ENCODE measurements at places on chromosomes 1 and 21.
A peak's percentile ranks its signal among the peaks of the same experiment; 100 is the strongest.

DNA sequence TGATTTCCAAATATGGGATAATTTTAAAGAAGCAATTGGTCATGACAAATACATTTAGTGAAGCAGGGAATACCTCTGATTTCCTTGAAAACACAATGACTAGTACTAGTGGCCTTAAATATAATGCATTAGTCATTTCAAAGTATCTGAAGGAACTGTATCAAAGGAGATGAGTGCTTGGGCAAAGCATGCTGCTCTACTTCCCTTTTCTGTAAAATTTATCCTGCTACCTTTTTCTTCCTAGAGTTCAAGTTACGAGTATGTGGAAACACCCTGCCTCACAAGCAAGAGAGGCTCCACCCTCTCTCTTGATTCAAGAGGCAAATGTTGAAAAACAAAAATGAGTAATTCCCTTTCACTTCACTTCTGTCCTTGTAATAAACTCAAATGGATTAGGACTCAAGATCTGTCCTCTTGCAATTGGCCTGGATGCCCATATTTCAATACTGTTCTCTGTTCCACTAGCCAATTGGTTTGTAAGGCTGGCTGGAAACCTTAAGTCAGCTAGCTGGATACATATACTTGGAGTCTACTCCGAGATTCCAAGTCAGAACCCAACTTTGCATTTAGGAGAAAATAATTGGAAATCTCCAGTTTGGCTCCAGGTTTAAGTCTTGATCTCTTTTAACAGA is 92.5 kb downstream of the CDC42BPA start:
- DNase-seq = peak; percentile 81

GRCh38 chr1:243494741-243495431 is 239.0 kb downstream of the SDCCAG8 start:
- DNase-seq = no peak

DNA sequence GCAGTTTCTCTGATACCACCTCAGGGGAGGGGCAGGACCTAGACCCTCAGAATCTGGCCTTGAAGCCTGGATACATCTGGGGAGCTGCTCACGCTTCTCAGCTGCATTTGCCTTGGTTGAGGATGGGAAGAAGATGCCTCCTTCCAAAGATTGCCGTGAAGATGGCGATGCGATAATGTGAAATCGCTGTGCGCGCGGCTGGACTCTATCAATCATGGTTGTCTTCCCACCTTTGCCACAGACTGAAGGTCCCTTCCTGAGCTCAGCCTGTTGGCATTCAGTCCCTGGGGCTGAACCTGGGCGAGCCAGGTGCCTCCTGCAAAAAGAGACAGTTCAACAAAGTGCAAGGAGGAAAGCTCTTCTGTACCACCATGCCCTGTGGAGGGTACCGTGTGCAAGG is 114.4 kb upstream of the SLC45A1 start:
- DNase-seq = no peak

DNA sequence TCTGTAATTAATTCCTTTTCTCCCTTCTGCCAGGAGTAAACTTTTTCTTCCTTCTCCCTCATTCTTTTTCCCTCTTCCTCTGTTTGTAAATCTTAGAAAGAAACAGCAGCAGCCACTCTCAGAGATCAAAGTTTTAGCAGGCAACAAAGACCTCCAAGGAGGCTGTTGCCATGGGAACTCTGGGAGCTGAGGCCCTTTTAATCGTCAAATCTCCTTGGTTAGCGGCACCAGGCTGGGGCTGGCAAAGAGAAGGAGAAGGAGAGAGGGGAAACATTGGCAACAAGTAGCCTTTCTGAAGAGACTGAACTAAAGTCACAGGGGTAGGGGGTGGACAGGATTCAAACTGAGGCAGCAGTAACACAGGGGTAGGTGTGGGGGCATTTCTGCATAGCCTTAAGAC is 25.2 kb downstream of the ILDR2 start:
- no peak for DNase-seq

DNA sequence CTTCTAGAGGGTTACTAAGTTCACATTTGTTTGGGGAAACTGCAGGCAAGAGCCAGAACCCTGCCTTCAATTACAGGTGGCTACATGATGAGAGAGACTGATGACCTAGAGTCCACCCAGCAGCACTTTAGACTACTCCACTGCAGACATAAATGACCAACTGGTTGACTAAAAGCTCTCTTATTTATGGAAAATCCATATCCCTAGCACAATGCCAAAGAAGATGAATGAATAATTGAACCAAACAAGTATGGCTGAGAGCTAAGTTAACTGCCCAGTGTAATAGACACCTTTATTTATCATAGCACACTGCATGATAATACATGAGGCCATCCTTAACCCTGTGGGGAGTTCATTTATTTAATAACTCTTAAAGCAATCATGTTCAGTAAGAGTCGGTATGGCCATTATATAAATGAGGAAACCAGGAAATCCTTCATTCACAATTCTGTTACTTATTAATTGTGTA is 60.4 kb downstream of the IL12RB2 start:
- DNase-seq = no peak

GRCh38 chr1:87927391-87928280 is 599.0 kb downstream of the LMO4 start:
- DNase-seq = no peak

GRCh38 chr21:31198575-31198974 is 145.5 kb downstream of the TIAM1 start:
- DNase-seq = peak; percentile 52

GRCh38 chr1:24325587-24326449 is 6.7 kb downstream of the GRHL3 start:
- DNase-seq = no peak

- DNase-seq = no peak
Observed at GRCh38 chr1:106814418-106814817, 242.1 kb upstream of the PRMT6 start.

- DNase-seq = peak; percentile 4
Observed at GRCh38 chr1:82091729-82092128, 291.0 kb downstream of the ADGRL2 start.

DNA sequence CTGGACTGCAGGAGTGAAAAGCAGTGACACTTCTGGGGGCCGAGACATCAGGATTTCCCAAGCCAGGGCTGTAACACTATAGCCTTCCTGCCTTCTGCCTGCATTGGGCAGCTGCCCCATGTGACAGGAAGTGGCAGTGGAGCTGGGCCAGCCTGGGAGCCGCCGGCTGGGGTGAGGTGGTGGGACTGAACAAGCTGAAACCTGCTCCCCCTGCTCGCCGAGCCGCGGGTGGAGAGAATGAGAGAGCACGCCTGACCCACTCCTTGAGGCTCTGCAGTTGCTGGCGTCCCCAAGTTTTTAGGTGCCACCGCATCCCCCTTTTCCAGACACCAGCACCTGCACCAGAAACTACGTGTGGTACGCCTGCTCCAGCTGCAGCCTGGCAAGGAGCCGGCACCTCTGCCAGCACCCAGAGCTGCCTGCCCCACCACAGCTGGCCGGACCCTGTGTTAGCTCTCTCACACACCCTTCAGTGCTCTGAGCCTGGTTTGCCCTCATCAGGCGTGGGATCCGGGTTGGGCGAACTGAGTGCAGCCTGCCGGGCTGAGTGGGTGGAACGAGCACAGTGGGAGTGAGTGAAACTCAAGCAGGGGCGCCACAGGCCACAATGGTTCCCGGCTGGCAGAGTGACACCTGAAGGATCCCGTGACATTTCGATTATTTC is 119.4 kb downstream of the AKT3 start:
- no peak for DNase-seq

DNA sequence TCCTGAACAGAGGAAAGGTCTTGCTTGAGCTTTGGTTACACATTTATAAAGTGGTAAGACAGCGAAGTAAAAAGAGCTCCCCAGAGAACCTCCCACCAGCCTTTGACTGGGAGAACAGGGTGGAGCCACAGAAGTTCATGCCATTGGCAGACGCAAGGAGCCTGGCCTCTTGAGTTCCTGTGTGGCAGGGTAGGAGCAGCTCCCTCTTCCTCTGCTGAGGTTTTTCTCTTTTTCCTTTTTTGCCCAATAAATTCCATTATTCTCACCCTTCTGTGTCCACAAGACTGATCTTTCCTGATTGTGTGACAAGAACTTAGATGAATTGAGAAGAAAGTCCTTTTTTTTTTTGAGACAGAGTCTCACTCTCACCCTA is 4.3 kb downstream of the THEM4 start:
- DNase-seq = no peak

DNA sequence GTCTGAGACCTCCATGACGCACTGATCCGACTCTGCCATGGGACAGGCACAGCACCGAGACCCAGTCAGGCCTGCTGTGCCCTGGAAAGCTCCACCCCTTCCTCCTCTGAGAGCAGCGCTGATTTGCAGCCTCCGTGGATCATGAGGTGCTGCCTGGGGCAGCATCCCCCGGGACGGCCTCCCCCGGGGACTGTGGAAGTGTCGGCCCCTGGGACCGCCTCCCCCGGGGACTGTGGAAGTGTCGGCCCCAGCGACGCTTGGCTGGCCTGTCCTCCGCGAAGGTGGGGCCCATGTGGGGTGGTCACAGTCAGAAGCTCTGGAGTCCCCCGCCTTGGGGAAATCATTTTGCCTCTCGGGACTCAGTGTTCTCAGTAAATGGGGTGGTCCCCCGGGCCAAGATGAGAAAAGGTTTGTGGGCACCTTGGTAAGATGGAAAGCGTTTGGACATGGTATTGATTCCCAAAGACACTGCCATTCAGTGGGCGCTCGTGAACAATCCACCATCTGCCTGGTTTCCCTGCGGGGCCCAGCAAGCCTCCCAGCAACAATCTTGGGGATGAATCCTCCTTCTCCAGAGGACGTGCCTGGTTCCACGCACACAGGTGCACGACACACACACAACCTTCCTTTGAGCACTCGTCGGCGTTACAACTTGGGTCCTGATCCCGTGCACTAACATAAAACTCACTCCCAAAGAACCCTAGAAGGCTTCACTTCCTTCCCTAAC is 3.0 kb downstream of the TFF2 start:
- no peak for DNase-seq

GRCh38 chr1:201365251-201365650 is 12.2 kb downstream of the TNNT2 start:
- no peak for DNase-seq

DNA sequence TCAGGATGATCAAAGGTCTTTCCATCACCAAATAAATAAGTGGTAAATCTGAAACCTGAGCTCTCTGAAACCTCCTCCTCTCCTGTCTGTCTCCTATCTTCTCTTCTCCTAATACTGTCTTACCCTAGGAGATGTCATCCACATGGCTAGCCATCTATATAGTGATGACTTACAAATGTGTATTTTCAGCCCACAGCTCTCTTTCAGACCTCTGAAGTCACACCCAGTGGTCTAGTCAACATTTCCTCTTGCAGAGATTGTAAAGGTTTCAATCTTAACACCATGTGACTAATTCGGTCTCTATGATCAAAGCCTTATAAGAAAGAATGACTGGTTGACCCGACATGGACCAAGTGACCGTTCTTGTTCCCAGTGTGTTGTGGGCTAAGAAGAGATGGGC is 63.1 kb upstream of the DPT start:
- DNase-seq = no peak

DNA sequence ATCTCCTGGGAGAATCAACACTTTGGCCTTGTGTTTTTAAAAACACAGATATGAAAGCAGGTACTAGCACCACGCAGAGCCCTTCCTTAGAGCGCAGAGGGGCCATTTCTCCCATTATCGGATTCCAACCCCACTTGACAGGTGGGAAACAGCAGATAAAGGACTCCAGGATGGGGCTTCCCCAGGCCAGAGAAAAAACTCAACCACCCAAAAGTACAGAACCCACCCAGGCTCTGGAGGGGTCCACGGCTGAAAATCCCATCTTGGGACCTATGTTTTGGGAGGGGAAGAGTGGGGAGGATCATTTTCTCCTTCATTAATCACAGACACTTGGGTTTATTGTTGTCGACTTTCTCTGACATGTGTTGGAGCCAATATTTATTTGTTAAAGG is 27.1 kb upstream of the COL18A1 start:
- DNase-seq = no peak

DNA sequence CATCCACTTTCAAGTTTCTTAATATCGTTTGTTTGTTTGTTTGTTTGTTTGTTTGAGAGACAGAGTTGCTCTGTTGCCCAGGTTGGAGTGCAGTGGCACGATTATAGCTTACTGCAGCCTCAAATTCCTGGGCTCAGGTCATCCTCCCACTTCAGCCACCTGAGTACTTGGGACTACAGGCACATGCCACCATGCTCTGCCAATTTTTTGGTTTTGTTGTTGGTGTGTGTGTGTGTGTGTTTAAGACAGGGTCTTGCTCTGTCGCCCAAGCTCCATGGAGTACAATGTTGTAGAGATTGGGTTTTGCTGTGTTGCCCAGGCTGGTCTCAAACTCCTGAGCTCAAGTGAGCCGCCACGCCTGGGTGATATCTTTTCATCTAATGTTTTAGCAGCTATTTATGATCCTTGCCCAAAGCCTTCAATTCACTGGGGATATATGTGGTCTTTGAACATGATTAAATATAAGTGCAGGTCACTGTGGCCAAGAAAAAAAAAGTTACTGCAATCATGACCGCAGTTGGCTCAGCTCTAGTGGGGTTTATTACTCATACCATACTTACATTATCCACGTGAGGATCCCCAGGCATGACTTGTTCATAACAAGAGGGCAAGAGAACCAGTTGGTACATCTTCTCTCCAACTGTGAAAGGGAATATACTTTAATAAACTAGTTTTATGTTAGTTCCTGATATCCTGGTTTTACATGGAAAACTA is 8.0 kb downstream of the RRP1B start:
- DNase-seq = peak; percentile 51

GRCh38 chr1:221698579-221699349 is 43.1 kb downstream of the DUSP10 start:
- DNase-seq = peak; percentile 45

GRCh38 chr1:226541231-226541630 is 7.3 kb upstream of the STUM start:
- no peak for DNase-seq

DNA sequence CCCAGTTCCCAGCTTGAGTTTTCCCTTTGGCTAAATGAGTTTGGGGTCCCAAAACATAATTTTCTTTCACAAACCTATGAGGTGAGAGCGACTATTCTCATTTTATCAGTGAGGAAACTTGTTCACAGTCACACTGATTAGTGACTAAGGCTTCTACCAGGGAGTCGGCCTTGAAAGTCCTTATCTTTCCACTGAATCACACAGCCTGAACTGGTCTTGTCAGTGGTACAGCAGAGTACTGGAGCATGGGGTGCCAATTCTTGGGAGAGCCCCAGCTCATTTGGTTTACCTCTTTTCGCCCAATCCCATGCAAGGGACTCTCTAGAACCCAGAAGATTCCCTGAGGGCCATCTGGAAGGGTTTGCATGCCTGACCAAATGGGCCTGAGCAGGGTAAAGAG is 16.9 kb downstream of the HSD3B2 start:
- DNase-seq = no peak

- peak; percentile 33 for DNase-seq
Observed at GRCh38 chr1:159826441-159827101, at the start of gene SLAMF8. Gene SLAMF8 (plus strand): TSS chr1:159826873. CDS start chr1:159826899, 26 bp downstream.
